ENCODE measurements at places on chromosomes 3 and 15.

DNA sequence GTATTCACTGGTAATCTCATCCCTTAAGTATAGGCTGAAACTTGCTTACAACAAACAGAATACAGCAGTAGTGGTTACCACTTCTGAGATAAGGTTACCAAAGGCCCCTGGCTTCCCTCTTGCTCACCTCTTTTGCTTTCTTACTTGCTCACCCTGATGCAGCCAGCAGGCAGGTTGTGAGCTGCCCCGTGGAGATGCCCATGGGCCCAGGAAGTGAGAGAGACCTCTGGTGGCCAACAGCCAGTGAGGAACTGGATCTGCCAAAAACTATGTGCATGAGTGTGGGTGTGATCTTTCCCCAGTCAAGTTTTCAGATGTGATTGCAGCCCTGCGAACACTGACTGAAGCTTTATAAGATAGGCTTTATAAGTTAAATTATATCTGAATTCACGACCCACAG is 48.7 kb downstream of the NMNAT3 start:
- peak; percentile 38 for DNase-seq

DNA sequence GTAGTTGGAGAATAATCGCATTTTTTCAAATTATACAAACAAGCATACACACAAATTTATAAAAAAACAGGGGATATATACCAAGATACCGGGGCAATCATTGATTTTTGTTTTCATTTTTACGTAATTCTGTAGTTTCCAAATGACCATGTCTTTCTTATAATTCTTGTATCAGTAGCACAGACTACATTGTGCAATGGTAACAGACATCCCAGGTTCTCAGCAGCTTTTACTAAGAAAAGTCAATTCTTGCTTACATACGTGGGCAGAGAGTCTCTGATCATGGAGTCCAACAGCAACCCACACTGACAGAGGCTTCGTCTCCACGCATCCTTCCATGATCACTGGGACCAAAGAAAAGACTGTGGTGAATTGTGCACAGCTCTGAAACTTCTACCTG is 441.3 kb downstream of the TBL1XR1 start:
- no peak for DNase-seq

- DNase-seq, result no peak
Measured at GRCh38 chr15:73750438-73750837, 2.7 kb downstream of the INSYN1 start.

DNA sequence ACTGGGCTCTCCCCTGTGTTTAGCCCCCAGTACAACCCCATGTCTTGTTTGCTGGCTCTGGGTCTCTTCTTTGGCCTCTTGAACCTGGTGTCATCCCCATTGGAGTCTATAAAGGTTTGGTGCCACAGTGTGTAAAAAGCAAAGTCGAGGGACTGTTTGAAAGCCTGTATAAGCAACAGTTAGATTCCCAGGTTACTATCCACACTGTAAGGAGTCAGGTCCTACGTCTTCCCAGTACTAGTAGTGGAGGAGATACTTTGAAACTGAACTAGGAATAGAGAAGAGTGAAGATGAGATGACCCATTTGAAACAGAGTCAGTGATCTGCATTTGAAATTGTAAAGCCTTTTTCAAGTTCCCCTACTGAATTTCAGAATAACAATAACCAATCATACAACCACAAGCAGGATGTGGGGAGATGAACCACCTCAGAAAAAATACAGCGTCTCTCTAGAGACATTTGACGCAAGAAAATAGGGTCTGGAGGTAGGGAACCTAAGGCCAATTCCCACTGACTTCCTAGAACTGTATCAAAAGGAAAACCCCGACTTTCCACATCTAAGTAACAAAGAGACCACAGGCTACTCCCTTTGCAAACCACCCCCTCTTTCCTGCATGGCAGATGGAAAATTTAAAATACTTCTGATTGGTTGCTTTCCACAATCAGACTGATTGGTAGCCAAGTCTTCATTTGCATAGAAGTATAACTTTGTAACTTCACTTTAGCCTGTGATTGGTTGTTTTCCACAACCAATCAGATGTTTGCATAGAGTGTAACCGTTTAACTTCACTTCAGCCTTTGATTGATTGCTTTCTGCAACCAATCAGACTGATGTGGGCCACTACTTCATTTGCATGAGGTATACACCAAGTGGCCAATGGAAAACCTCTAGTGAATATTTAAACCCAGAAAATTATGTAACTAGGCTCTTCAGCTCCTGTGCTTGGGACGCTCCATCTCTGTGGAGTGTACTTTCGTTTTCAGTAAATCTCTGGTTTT is 49.9 kb upstream of the NEDD4 start:
- DNase-seq, result peak; percentile 16

Measured in NB4 (cell line).